ENCODE measurements at places on chromosomes 2 and 18. TPM values are rescaled to one million over a fixed set of nuclear protein-coding genes. Genes with fewer than 3 reads are reported as not detected.

Gene SPHKAP
- not detected for total RNA-seq

Gene TMEM37
- total RNA-seq, result 23.7 TPM

Gene ARHGEF4
- 0.11 TPM for total RNA-seq

Gene UNC50
- 58.0 TPM for total RNA-seq

Gene CDCA7
- 52.5 TPM for total RNA-seq

Gene DNAH6
- total RNA-seq, result not detected

Gene M1AP
- not detected for total RNA-seq

Gene IL1RN
- 21.2 TPM for total RNA-seq

Gene CCDC102B
- 3.7 TPM for total RNA-seq

Gene CDH19
- total RNA-seq, result not detected

Gene NEB
- 0.24 TPM for total RNA-seq

Gene APCDD1
- total RNA-seq, result 2.1 TPM

Gene ZNG1B
- 72.2 TPM for total RNA-seq

Gene EDAR
- not detected for total RNA-seq

Gene PARD6G
- 7.4 TPM for total RNA-seq

Gene HNRNPLL
- 91.9 TPM for total RNA-seq

GRCh38 chr2:70203086-70203485, 12.3 kb upstream of the C2orf42 start:
- H3K27ac ChIP-seq, result no peak overlapping the region
- no peak for DNase-seq
- H3K4me1 ChIP-seq, result peaks cover 5% of the 10 kb centered on the region
- H3K4me3 ChIP-seq, result no peak overlapping the region
- no peaks in the 10 kb centered on the region for H3K36me3 ChIP-seq

DNA sequence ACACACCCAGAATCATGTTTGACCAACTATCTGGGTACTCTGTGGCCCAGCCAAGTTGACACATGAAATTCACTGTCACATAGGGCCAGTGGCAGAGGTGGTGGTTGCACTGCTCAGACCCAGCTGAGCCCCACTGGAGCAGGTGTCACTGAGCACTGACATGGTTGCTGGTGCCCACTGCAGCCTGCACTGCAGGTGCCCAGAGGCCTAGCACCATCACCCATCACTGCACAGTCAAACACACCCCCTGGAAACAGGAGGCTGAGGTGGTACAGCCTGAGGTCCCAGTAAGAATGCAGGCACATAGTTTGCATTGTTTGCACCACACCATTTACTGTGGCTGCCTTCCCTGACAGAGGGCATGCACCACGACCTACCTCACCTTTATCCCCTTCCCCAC, 278.7 kb upstream of the MGAT5 start:
- no peaks in the 10 kb centered on the region for H3K27me3 ChIP-seq
- DNase-seq, result no peak
- no peak overlapping the region for H3K4me3 ChIP-seq
- H3K27ac ChIP-seq, result no peak overlapping the region

- H3K27me3 ChIP-seq, result no peaks in the 10 kb centered on the region
- no peak overlapping the region for H3K4me3 ChIP-seq
- no peak overlapping the region for H3K27ac ChIP-seq
- no peak for DNase-seq
- peaks cover 97% of the 10 kb centered on the region for H3K4me1 ChIP-seq
Observed at GRCh38 chr2:152407806-152408205, 72.8 kb downstream of the FMNL2 start.

DNA sequence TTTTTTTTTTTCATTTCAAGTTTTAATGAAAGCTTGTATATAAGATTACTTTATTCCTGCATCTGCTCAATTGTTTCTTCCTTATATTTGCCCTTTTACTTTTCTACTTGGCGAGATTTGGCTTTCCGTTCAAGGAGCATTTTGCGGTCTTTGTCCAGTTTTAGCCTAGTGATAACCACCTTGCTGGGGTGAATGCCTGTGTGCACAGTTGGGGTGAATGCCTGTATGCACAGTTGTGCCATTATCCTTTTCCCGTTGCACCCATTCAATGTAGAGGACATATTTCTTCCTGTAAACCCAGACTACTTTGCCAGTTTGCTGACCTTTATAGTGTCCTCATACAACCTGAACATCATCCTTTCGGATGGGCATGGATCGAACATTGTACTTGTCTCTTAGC, 12.0 kb downstream of the ZNF236 start:
- H3K36me3 ChIP-seq, result no peaks in the 10 kb centered on the region
- no peak for DNase-seq
- H3K27ac ChIP-seq, result no peak overlapping the region

GRCh38 chr2:9720352-9721093, 89.7 kb upstream of the YWHAQ start:
- peaks cover 7% of the 10 kb centered on the region for H3K4me1 ChIP-seq
- no peaks in the 10 kb centered on the region for H3K36me3 ChIP-seq
- peaks cover 30% of the 10 kb centered on the region for H3K27me3 ChIP-seq
- H3K27ac ChIP-seq, result no peak overlapping the region

DNA sequence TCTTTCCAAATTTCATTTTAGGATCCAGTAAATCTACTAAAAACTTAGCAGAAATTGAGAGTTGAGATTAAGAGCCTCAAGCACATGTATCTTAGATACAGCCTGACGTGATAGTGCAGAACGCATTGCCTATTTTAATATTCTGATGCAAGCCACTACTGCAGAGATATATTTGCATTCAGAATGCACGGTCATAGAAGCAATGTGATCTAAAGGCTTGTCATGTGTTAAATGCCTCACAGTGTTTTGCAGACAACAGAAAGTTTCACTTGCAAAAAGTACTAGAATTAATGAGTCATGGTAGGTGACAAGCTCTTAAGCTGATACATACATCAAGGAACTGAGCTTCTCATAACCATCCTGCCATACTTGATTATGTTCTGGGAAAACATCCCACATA, 886.7 kb upstream of the CHAC2 start:
- H3K27me3 ChIP-seq, result no peaks in the 10 kb centered on the region
- no peak overlapping the region for H3K4me3 ChIP-seq
- no peak for DNase-seq

GRCh38 chr2:105864262-105864661, 119.5 kb downstream of the NCK2 start:
- no peaks in the 10 kb centered on the region for H3K27me3 ChIP-seq
- H3K36me3 ChIP-seq, result peaks cover 4% of the 10 kb centered on the region
- no peaks in the 10 kb centered on the region for H3K4me1 ChIP-seq

DNA sequence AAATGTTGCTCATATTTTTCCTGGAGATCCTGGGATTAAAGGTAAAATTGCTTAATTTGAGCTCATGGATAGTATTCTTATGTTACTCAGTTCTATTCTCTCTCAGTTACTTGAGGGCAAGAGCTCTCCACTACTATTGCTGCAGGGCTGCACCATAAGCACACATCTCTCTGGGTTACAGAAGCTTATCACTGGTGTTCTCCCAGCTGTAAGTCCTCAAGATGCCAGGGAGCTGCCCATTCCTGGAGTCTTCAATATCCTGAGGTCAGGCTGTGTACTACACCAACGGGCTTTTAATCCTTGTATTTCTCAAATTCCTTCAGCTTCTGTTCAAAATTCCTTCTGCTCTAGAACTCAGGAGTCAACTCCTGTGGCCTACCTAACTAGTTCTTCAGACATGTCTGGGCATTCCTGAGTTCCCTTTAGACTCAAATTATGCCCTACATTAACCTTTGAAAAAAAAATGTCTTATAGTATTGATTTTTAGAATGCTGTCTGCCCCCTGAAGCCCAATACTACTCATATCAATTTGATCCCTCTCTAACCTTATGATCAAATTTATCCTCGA, 17.7 kb upstream of the COBLL1 start:
- no peak overlapping the region for H3K4me3 ChIP-seq
- H3K4me1 ChIP-seq, result peaks cover 44% of the 10 kb centered on the region
- H3K36me3 ChIP-seq, result no peaks in the 10 kb centered on the region
- H3K27ac ChIP-seq, result peak overlapping the region; percentile 65
- no peaks in the 10 kb centered on the region for H3K27me3 ChIP-seq

- H3K27me3 ChIP-seq, result no peaks in the 10 kb centered on the region
- DNase-seq, result peak; percentile 23
- H3K36me3 ChIP-seq, result no peaks in the 10 kb centered on the region
- peak overlapping the region; percentile 95 for H3K4me3 ChIP-seq
Observed at GRCh38 chr18:23453680-23454058, 582 bp downstream of the RIOK3 start.

- no peak for DNase-seq
- H3K36me3 ChIP-seq, result no peaks in the 10 kb centered on the region
- no peak overlapping the region for H3K4me3 ChIP-seq
- H3K27ac ChIP-seq, result peak overlapping the region; percentile 14
- peaks cover 42% of the 10 kb centered on the region for H3K4me1 ChIP-seq
- H3K27me3 ChIP-seq, result no peaks in the 10 kb centered on the region
Observed at GRCh38 chr2:215917953-215918620, 95.3 kb downstream of the MREG start.

- peaks cover 47% of the 10 kb centered on the region for H3K36me3 ChIP-seq
- no peaks in the 10 kb centered on the region for H3K27me3 ChIP-seq
- DNase-seq, result no peak
- no peaks in the 10 kb centered on the region for H3K4me1 ChIP-seq
Observed at GRCh38 chr2:60979231-60979630, 38.3 kb upstream of the PEX13 start.

DNA sequence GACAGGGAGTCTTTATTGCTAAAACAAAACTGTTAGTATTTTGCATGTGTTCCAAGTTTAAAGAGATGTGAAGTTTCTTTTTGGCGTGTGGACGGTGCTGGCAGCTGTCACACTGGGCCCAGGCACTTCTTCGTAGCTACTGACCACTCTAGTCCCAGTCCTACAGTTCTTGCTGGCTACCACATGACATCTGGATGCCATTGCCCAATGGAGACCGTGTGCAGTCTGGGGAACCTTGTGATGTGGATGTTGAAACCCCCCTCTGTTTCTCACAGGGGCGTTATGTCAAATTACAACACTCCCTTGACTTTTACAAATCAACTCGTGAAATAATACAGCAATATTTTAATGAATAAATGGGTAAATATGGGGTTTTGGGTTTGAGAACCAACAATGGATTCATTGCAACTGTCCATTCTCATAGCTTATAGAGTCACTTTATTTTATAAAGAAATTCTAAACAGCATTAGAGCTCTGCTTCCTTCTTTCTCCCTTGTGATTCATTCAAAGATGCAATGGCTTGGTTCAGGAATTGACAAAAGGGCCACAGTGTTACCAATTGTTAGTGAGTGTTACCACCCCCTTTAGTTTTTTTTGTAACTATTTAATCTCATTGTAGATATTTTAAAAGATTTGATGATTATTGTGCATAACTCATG, 1.2 kb downstream of the GPD2 start:
- no peak for DNase-seq
- H3K36me3 ChIP-seq, result no peaks in the 10 kb centered on the region
- H3K4me1 ChIP-seq, result no peaks in the 10 kb centered on the region
- no peak overlapping the region for H3K27ac ChIP-seq
- no peaks in the 10 kb centered on the region for H3K27me3 ChIP-seq

DNA sequence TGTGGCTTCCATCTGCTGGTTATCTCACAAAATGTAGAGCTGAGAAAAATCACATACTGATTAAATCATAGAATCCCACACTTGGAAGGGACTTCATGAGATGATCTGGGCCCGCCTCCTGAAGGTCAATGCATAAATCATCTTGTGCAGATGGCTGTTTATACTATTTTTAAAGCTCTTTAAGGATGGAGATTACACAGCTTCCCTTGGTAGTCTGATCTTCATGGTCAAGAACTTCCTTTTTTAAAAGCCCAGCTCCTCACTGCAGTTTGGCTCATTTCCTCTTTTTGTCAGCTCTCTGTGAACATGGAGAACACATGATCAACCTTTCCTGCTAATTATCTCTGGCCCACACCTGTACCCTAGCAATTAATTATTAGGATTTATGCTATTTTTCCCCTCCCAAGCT, 25.9 kb downstream of the GCG start:
- no peak for DNase-seq
- no peaks in the 10 kb centered on the region for H3K36me3 ChIP-seq
- H3K4me3 ChIP-seq, result no peak overlapping the region
- H3K4me1 ChIP-seq, result no peaks in the 10 kb centered on the region
- no peaks in the 10 kb centered on the region for H3K27me3 ChIP-seq

- H3K27me3 ChIP-seq, result peaks cover 54% of the 10 kb centered on the region
- no peaks in the 10 kb centered on the region for H3K36me3 ChIP-seq
- H3K27ac ChIP-seq, result no peak overlapping the region
- H3K4me1 ChIP-seq, result peaks cover 13% of the 10 kb centered on the region
- no peak overlapping the region for H3K4me3 ChIP-seq
- DNase-seq, result no peak
Observed at GRCh38 chr2:237962432-237963084, 4.3 kb upstream of the UBE2F start.

GRCh38 chr18:35775887-35776286, 194.3 kb downstream of the GALNT1 start:
- H3K4me1 ChIP-seq, result no peaks in the 10 kb centered on the region
- H3K27me3 ChIP-seq, result no peaks in the 10 kb centered on the region
- DNase-seq, result no peak
- H3K4me3 ChIP-seq, result no peak overlapping the region
- H3K36me3 ChIP-seq, result no peaks in the 10 kb centered on the region

DNA sequence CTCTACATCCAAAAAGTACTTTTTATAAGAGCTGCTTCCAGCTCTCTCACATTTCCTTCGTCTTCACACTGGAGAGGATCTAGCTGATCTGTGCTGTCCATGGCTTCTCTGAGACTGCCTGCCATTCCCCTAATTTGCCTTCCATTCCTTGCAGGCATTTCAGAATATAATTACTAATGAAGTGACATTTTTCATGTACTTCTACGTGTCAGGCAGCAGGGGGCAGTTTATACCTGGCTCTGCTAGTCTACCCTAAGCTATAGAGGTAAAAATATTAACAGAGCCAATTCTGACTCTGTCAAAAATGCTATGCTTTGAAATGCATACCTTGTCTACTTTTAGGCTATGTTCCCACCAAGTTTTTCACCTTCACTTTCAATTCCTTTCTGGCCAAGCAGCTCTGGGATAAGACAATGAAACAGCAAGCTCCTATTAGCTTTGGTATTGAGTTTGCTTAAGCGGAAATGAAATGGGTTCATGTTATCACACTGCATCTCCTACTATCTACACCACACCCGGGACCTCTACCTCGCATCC, 81.9 kb downstream of the MEP1B start:
- H3K4me3 ChIP-seq, result no peak overlapping the region

GRCh38 chr18:2302628-2303516, 268.4 kb downstream of the METTL4 start:
- H3K27ac ChIP-seq, result no peak overlapping the region
- no peaks in the 10 kb centered on the region for H3K27me3 ChIP-seq
- no peaks in the 10 kb centered on the region for H3K36me3 ChIP-seq
- H3K4me1 ChIP-seq, result no peaks in the 10 kb centered on the region

GRCh38 chr2:163716101-163716500, 19.7 kb downstream of the FIGN start:
- no peak overlapping the region for H3K4me3 ChIP-seq
- peaks cover 18% of the 10 kb centered on the region for H3K4me1 ChIP-seq
- no peaks in the 10 kb centered on the region for H3K27me3 ChIP-seq

DNA sequence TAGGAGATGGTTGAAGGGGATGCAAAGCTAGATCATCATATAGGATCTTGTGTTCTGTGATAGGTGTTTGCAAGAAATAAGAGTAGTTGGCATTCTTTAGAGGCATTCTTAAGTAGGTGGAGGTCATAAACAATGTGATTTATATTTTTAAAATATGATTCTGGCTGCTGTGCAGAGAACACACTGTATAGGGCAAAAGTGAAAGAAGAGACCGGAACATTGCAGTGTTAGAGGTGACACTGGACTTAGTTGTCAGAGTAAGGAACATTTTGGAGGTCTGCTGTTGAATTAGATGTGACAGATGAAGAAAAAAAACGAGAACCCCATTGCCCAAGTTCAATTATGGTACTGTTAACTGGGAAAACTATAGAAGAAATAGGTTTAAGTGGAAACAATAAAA, 37.7 kb downstream of the HAT1 start:
- peaks cover 4% of the 10 kb centered on the region for H3K36me3 ChIP-seq
- H3K27ac ChIP-seq, result no peak overlapping the region
- peaks cover 18% of the 10 kb centered on the region for H3K4me1 ChIP-seq
- H3K27me3 ChIP-seq, result no peaks in the 10 kb centered on the region
- no peak overlapping the region for H3K4me3 ChIP-seq
